ENCODE measurements at places on chromosomes 16 and 17.

DNA sequence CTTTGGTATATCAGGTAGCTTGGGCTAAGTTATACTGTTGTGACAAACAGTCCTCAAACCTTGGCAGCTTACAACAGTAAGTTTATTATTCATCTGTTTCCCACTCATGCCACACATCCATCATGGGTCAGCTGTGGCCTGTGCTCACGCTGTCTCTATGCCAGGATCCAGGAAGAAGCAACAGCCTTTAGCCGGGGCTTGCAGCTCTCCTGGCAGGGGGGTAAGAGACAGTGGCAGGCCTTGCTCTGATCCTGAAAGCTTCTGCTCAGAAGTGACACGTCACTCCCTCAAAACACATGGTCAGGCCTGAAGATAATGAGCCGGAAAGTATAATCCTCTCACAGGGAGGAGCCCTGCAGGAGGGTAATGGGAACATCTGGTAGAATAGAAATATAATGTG is 377.6 kb downstream of the CPPED1 start:
- no peak for DNase-seq

GRCh38 chr17:82952019-82952418 is 112.2 kb upstream of the ZNF750 start:
- DNase-seq, result no peak

- DNase-seq, result peak; percentile 16
These were observed 4.2 kb downstream of the MNT start for GRCh38 chr17:2396568-2397246.

GRCh38 chr17:44722254-44722653 is 13.8 kb downstream of the DBF4B start:
- no peak for DNase-seq

DNA sequence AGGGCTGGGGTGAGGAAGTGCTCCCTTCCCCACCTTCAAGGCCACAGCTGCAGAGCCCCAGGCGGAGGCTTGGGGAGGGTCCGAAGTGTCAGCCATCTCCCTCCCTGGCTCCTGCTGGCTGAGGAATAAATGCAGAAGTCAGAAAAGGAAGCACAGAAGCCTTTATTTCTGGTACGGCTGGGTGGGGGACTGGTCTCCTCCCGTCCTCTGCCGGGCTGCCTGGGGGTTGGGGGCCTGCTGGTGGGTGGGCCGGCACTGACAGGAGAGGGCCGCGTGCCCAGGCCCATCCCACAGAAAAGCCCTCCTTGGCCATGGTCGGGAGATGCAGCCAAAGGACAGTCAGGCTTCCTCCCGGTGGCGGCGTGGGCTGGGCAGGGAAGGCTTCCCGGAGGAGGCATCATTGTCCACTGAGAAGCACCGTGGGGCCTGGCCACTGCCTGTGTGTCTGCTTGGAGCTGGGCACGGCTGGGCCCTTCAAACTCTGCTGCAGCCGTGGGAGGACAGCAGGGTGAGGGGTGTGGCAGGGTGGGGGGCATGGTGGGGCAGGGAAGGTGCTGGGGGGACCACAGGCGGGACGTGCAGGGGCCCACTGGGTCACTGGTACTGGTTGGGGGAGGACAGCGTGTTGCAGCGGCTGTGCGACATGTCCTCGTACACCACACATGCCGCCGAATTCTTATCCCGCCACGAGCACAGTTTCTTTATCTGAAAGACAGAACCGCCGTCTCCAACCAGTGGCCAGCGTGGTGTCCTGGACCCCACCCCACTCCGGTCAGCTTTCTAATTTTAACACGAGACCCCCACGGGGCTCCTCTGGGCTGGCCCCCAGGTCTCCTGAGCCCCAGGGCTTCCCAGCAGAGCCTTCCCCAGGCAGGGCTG is 2.4 kb downstream of the CD7 start:
- DNase-seq, result no peak

- no peak for DNase-seq
These were observed 27.3 kb downstream of the WFDC1 start for GRCh38 chr16:84321932-84322331.

GRCh38 chr17:62901544-62901943 is 64.5 kb upstream of the TANC2 start:
- no peak for DNase-seq

GRCh38 chr16:89332902-89333245 is 115.4 kb downstream of the ZNF778 start:
- DNase-seq, result no peak

- DNase-seq, result peak; percentile 57
These were observed 5.4 kb downstream of the BANP start for GRCh38 chr16:87956365-87957231.

- no peak for DNase-seq
These were observed 20.7 kb downstream of the CD7 start for GRCh38 chr17:82296511-82297279.

DNA sequence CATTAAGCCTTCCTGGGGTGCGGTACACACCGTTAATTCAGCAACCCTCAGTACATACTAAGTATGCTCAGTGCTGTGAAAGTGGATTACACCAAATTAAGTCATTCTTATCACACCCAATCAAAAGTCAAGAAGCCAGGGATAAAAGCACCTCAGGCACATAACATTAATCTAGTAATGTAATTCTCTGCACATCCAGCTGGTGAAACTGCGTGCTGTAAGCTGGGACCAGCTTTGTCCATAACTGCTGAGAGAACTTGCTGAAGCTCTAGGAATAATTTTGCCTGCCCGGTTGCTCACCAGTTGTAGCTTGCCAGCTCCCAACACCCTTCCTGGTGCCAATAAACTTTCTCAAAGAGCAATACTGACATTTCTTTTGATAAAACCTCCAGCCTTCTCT is 44.9 kb downstream of the SLC47A1 start:
- no peak for DNase-seq

- no peak for DNase-seq
These were observed 87.7 kb downstream of the MYH10 start for GRCh38 chr17:8542599-8543502.

DNA sequence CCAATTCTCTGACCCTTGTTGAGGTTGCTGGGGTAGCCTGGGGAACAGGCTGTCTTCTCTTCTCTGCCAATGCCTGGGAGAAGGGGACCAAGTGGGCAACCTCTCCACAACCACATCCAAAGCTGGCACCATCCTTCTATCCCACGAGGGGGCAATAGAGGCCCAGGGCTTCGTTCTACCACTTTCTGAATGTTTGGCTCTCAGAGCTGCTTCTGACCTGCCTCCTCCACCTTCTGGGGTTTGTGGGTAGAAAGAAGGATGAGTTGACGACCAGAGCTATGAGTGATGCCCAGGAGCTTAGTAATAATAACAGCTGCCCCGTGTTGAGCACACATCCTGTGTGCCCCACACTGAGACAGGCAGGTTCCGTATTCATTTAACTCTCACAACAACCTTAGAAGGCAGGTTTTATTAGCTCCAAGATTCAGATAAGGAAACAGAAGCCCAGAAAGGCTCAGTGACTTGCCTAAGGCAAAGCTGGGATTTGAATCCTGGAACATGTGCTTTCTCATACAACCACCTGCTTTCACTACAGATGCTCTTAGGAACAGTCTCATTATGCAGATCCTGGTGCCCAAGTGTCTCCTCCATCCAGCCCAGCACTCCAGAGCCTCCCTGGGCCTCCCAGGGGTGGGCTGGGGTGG is 11.1 kb downstream of the TSPOAP1 start:
- DNase-seq, result peak; percentile 56

DNA sequence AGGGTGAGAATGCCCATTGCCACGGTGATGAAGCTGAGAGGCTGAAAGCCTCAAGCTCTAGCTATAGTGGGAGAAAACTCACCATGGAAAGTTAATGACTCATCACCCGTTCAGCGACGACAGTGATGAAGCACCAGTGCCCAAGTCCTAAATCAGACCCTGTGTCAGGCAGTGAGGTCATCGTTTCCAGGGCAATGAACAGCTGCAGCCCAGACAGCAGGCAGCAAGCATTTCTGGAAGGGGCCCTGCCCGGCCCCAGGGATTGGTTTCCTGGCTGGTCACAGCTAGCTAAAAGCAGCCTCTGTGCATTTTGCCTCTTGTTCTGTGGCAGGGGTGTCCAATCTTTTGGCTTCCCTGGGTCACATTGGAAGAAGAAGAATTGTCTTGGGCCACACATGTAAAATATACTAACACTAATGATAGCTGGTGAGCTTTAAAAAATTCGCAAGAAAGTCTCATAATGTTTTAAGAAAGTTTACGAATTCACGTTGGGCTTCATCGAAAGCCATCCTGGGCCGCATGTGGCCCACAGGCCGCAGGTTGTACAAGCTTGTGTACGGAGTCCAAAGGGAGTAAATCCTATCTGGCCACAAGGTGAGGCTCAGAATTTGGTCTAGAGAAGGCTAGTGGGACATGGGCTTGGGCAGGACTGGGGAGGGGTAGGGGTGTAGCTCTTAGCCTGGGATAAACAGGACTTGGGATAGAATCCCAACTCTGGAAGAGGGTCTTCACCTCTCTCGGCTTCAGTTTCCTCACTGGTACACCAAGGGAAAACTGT is 40.6 kb downstream of the MIS12 start:
- peak; percentile 14 for DNase-seq

DNA sequence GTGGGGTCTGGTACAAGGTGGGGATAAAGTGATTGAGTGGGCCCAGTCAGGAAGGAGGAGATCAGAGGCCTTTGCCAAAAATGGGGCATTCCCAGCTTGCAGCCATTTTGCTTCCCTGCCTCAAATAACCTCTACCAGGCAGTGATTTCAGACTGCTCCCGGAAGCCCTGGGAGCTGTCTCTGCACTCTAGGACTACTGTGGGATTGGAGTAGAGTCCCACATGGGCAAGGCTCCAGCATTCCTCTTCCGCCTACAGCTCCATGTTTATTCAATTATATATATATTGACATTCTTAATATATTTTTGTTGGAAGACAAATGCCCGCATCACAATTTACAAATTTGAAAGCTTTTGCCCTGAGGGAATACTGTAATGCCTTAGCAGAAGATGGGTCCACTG is 13.5 kb downstream of the SUPT6H start:
- no peak for DNase-seq

DNA sequence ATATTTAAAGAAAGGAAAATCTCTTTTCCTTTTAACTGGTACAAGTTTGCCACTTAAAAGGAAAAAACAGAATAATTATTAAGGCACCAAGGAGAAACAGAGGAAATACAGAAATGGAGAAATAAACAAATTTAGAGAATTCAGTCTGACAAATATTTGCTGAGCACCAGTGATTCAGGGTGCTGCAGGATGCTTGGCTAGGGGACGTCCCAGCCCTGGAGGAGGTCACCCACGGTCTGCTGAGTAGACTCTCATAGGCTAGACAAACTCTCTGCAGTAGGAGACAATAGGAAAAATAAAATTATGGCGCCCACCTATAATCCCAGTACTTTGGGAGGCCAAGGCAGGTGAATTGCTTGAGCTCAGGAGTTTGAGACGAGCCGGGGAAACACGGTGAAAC is 15.9 kb downstream of the C1QTNF1 start:
- DNase-seq, result no peak

DNA sequence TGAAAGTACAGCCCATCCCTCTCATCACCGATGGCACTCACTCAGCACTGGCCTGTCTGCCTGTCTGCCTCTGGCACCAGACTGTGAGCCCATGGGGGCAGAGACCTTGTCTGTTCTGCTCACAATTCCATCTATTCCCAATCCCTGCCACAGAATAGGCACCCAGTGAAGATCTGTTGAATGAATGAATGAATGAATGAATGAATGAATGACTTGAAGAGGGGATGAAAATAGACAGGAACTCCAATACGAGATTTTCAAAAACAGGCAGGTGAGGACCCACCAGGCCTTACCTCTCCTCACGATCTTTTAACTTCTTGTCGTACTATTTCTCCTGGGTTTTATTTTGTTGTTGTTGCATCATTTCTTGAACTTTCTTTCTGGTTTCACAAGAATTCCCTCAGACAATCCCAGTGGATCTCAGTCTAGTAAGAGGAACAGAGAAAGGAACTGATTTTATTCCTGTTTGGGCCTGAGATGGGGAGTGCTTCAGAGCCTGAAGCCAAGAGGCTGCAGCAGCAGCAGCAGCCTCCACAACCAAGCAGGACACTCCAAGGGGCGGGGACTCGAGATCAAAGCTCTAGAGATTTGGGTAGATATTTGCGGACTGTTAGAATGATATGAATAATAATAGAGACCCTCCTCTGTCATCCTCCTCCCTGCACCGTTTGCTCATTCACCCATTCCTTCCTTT is 17.7 kb downstream of the KRT9 start:
- DNase-seq, result no peak

DNA sequence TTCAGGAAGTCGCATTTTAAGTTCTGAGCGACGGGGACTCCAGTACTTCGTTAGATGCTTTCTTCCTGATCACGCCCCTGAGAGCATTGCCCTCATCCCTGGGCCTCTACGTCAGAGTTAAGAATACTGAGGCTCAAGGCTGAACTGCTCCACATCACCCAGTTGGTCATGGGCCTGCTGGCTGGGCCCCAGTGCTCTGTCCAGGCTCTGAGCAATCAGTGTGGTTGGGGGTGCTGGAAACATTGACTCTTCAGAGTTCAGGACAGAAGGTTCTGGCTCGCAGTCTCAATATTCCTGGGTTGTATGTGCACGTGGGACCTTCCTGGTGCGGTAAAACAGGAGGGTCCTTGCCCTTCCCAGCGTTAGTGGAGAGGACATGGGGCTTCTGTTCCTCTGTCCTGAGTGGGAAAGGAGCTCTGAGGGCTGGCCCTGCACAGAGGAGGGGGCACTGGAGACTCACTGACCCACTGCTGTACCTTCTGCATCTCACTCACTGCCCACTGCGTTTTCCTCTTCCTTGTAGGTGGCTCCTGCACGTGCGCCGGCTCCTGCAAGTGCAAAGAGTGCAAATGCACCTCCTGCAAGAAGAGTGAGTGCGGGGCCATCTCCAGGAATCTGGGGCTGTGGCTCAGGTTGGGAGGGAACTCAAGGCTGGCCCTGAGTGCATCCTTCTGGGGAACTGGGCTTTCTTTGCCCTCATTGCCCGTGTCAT is 518 bp downstream of the MT1E start:
- no peak for DNase-seq

GRCh38 chr16:66363211-66363777 is 3.2 kb upstream of the CDH5 start:
- no peak for DNase-seq

GRCh38 chr16:28524681-28525171 is 14.0 kb downstream of the NUPR1 start:
- DNase-seq, result no peak

DNA sequence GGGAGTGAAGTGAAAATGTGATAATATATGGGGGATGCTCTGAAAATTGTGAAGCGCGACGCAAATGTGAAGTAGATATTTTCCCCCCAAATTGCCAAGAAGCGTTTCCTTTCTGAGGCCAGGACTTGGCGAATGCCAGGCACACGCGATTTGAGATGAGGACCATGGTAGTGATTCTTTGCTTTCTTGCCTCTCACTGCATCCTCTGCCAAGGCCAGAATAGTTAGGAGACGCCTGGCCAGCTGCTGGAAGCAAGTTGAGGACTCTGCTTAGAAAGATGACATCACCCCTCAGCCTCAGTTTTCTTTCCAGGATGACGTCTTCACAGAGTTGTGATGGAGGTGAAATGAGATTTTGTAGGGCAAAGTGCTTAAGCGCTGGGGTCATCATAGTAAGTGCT is 25.9 kb downstream of the PIPOX start:
- no peak for DNase-seq

- no peak for DNase-seq
These were observed 26.4 kb downstream of the ARHGAP17 start for GRCh38 chr16:24988593-24989338.

Measured in T-helper 2 cell (primary cell).